ENCODE measurements at places on chromosomes 4 and X.

GRCh38 chrX:55489314-55490009 lies at the start of gene USP51:
Gene USP51, minus strand, starts transcription at chrX:55489848. Its CDS starts 909 bp downstream, at chrX:55488939.
- peak; percentile 14 for DNase-seq

DNA sequence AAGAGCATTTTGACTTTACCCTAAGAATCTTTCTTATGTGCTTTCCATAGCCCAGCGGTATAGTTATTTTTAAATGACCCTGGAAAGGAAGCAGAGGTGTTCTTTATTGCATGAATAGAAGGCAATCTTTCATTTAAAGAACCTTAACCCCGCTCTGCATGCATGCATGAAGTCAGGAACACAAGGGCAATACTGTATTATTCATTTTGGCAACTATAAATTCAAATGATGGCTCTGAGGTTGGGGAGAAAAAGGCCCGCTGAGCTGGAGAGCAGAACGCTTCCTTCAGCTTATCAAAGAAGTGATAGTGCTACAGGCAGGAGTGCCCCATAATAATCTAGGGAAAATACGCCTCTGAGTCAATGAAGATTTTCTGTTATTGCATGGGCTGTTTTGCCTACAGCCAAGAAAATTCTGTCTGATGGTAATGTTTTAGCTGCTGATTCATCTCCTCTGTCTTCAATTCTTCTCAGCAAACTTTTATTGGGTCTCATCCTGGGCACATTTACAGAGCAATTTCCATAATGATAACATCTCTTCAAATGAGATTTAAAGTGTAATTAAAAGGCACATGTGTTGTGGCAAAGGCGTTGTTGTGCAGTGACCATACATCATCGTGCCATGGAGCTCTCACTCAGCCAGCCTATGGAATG lies 452.2 kb upstream of the FTHL17 start:
- DNase-seq, result no peak

DNA sequence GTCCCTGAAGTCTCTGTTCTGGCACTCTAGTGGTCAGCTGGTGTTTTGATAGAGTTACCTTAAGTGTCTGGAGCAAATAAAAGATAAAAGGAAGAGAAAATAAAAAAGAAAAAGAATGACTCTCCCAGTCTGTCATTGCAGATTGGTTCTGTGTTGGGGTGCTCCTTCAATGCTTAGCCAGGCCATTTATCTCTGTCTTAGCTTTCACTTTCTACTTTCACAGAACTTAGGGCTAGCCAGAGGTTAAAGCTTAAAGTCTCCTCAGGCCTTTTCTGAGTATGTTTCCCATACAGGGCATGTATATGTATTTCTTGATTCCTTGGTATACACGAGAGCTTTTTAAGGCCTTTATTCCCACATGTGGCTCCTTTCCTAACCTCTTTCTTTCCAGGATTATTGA lies 83.1 kb upstream of the TEX13D start:
- no peak for DNase-seq

DNA sequence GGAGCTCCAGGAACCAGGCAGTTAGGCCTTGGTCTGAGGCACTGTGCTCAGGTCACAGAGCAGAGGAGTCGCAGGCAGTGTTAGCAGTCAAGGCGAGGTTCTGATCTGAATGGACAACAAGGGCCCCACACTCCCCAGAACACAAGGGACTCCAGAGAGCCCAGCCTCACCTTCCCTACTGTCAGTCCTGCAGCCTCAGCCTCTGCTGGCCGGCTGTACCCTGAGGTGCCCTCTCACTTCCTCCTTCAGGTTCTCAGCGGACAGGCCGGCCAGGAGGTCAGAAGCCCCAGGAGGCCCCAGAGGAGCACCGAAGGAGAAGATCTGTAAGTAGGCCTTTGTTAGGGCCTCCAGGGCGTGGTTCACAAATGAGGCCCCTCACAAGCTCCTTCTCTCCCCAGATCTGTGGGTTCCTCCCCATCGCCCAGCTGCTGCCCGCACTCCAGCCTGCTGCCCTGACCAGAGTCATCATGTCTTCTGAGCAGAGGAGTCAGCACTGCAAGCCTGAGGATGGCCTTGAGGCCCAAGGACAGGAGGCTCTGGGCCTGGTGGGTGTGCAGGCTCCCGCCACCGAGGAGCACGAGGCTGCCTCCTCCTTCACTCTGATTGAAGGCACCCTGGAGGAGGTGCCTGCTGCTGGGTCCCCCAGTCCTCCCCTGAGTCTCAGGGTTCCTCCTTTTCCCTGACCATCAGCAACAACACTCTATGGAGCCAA lies 26.2 kb downstream of the MAGEA9 start:
- no peak for DNase-seq

DNA sequence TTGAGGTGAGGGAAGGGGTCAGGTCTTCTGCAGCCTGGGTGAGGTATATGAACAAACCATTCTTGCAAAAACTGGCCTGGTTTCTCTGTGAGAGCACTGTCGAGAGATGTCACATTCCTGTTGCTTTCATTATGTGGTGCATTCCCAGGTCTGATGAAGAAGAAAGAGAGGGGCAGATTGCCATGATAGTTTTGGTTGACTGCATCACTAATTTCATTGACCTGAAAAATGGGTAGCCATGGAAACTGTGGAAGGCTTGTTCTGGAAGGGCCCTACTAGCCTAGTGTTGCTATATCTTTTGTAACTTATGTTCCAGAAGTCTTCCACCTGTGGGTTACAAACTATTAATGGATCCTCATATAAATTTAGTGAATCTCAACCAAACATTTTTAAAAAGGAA lies 32.9 kb upstream of the CYBB start:
- no peak for DNase-seq

DNA sequence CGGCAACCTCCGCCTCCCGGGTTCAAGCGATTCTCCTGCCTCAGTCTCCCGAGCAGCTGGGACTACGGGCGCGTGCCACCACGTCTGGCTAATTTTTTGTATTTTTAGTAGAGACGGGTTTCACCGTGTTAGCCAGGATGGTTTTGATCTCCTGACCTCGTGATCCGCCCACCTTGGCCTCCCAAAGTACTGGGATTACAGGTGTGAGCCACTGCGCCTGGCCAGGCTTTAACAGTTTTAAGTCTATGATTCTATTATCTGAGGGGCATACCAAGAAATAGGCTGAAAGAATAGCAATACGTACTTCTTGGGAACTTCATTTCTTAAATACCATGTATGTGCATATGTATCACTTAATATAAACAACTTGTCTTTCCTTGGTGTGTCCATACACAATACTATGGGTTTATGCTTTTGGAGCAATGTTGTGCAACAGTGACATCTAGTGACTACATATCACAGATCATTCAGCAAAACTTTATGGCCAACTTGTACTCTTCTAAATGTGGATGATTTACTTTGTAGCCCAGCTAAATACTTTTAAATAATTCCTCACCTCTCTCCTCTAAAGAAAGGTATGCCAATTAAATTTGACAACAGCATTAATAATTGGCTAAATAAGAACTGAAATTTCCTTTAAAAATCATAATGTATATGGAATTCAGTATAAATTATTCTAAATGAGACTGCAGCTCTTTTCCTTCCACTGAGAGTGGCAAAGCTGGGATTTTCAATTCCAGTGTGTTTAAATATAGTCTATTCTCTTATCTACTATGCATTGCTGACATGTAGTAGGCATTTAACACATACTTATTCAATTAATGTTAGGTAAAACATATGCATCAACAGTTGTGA lies 10.4 kb downstream of the SLC9B1 start:
- peak; percentile 63 for DNase-seq

- DNase-seq, result peak; percentile 23
These were observed 87.1 kb downstream of the AMELX start for GRCh38 chrX:11380187-11380844.

DNA sequence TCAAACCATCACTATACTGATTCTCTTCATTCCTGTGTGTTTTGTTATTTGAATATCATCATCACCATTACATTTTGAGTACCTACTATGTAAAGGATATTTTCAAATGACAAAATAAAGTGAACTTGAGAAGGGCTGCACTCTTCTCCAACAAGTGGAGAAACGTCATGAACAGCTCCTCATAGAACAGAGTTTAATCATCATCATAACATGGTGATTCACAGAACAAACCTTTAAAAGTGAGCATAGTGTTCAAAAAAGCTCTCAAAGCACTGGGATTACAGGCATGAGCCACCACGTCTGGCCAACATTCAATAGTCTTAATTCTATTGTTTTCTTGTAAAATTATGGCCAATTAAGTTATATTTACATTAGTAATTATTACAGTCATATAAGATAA lies 993.9 kb downstream of the PDHA2 start:
- DNase-seq, result no peak
